ENCODE measurements at places on chromosomes 16 and 17.

DNA sequence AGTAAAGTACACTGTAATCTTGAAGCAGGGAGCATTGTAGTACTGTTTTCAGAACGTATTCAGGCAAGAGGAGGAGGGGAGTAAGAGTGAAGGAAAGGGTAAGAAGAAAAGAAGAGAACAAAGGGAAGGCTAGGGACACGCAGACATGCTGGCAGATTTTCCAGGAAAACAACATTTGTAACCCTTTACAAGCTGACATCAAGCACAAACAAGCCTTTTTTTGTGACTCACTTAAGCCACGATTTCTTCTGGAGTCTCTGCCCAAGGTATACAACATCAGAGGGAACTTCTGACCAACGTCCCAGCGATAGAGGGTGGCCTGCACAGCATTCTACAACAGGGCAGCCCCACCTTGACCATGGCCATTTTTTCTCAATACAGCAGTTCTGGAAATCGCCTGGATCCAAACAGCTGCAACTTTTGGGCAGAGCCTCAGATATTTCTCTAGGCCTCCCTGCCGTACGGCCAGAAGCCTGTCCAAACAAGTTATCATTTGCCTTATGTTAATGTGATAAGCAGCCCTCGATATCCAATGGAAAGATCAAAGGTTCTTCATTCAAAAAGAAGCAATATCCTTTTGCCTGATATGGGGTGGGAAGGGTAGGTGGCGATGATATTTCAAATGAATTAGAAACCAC lies 247.3 kb downstream of the ZFHX3 start:
- DNase-seq, result no peak

GRCh38 chr17:62933501-62934385 lies 32.3 kb upstream of the TANC2 start:
- DNase-seq, result no peak

DNA sequence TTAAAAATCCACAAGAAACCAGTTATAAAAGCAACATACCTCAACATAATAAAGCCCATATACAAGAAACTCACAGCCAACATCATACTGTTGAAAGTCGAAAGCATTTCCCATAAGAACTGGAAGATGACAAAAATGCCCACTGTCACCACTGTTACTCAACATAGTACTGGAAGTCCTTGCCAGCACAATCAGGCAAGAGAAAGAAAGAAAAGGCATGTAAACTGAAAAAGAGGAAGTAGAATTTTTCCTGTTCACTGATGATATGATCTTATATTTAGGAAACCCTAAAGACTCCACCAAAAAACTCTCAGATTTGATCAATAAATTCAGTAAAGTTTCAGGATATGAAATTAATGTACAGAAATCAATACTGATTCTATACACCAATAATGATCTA lies 45.1 kb downstream of the AHSP start:
- DNase-seq, result no peak

DNA sequence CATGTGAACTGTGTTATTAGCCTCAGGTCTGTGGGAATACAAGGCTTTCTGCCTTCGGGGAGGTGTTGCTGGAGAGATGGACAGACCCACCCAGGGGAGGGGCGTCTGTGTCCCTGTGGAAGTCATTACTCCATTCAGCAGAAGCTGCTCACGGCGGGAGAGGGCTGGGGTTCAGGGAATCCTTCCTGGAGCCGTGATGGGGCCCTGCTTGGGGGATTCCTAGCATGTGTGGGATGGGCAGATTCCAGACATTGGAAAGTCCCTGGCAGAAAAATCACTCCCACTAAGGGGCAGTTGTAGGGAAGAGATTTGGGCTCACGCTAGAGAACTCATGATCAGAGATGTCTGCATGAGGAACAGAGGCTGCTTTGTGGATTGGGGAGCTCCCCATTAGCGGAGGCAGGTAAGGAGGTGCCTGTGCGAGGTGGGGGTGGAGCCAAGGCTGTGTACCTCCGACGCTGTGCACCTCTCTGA lies 56.3 kb upstream of the IL34 start:
- DNase-seq, result no peak

DNA sequence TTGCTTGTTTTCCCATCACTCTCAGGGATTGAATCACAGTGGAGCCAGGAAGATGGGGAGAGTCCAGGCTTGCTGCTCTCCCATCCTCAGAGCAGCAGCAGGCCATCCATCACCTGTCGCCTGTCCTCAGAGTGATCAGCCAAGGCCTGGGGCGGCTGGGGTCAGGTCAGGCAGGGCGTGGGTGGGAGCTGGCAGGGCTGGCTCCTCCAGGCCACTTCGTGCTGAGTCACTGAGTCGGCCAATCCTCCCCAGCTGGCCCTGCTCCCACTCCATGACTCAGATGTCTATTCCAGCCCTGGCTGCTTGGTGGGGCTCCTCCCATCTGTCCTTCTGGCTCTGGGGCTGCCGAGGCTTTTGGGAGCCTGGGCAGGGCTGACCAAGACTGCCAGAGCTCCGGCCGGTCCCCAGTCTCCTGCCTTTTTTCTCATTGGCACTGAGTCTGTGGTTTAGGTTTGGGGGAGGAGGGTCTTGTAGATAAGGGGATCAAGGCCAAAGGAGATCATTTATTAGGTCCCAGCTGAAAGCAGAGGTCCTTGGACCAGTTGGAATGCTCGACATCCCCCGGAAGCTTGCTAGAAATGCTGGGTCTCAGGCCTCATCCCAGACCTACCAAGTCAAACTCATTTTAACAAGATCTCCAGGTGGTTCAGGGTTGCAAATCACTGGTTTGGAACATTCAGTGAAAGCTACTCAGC lies 72.7 kb downstream of the ABCC1 start:
- no peak for DNase-seq

- DNase-seq, result no peak
Observed at GRCh38 chr17:42849451-42850181, 1.4 kb upstream of the AOC3 start.

GRCh38 chr16:84973236-84973635 lies 38.1 kb downstream of the ZDHHC7 start:
- DNase-seq, result no peak

DNA sequence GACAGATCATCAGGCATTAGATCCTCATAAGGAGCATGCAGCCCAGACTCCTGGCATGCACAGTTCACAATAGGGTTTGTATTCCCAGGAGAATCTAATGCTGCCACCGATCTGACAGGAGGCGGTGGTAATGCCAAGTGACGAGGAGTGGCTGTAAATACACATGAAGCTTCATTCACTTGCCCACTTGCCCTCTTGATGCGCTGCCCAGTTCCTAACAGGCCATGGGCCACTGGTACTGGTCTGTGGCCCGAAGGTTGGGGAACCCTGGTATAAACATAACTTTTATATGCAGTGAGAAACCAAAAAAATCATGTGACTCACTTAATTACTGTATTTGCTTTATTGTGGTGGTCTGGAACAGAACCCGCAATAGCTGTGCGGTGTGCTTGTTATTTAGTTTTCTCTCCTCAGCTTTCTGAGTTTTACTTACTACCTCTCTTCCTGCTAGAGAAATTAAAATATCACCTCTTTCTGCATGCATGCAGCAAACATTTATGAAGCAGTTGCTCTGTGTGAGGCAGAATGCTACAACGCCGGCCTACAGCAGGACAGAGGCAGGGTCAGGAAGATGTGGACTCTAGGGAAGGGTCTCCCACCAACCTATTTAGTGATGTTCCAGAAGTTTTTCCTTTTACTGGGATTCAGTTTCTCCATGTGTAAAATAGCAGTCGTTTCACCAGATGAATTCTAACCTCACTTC lies 151.3 kb downstream of the MAF start:
- no peak for DNase-seq

DNA sequence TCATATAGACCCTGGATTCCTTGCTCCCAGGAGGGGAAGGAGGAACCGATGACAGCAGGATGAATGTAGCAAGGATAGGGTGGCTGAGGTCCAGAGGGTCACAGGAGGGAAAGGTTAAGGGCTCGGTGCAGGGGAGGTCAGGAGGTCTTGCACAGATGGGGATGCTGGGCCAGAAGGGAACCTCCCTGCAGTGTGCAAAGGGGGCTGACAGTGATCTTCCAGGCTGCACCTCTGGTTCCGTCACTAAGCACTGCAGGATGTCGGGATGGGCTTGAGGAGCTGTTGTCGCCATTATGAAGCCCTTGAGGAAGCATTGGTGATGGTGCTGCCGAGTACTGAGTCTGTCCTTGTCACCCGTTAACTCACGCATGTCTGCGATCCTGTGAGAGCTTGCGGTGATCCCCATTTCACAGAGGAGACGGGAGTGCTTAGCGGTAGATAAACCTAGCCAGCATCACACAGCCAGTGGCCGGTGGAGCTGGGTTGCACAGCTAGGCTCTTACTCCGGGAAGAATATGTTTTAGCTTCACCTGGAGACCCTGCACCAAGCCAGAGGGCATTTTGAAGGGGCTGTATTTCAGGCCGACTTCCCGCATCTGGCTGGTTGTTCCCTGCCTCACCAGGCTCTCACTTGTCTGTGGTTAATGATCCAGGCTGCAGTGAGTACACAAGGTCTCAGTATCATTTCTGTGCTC lies 120.4 kb downstream of the SNX29 start:
- no peak for DNase-seq

DNA sequence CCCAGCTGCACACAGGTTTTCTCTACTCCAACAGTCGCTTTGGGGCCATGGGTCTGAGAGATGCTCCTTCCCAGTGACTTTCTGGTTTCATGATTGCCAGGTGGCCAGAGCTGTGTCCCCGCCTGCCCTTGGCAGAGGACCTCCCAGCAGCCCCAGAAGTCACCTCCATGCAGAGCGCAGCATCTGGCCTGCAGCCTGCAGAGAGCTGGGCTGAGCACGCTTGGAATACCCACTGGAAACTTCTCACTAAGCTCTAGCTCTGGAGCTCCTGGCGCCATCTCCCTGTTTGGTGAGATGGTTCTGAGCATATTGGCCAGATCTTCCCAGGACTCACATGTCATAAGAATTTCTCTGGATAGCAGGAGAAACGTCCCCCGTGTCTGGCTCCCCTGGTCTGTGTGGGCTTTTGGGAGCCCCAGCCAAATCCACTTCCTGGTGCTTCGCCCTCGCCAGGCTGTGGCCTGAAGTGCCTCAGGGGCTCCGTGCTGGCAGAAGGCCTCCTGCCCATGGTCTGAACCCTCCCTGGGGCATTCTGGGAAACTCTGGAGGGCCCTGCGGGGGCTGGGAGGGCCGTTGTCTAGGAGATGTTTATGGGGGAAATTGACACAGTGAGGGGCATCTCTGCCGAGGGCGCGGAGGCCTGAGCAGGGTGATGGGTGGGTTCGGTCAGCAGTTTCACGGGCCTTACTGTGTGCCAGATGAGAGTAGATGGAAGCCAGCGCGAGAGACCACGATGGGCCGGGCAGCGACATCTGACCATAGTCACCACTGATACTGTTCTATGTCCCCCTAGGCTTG lies 73.2 kb upstream of the CIBAR2 start:
- DNase-seq, result no peak

DNA sequence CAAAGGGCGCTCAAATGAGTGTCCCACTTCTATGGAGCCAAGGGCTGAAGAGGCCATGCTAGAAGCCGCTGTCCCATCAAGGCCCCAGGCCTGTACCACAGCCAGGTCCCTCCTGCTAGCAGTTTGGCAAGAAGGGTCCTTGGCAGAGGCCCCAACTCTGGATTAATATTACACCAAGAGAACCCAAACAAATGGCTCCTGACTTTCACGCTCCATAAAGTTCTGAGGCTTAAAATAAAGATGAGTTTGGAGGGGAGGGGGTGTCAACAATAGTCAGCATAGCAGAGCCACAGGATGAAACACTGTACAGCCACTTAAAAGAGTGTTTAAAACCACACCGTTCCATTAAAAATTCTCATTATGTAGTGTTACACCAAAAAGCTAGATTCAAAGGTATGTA lies 30.5 kb downstream of the CUEDC1 start:
- DNase-seq, result no peak

DNA sequence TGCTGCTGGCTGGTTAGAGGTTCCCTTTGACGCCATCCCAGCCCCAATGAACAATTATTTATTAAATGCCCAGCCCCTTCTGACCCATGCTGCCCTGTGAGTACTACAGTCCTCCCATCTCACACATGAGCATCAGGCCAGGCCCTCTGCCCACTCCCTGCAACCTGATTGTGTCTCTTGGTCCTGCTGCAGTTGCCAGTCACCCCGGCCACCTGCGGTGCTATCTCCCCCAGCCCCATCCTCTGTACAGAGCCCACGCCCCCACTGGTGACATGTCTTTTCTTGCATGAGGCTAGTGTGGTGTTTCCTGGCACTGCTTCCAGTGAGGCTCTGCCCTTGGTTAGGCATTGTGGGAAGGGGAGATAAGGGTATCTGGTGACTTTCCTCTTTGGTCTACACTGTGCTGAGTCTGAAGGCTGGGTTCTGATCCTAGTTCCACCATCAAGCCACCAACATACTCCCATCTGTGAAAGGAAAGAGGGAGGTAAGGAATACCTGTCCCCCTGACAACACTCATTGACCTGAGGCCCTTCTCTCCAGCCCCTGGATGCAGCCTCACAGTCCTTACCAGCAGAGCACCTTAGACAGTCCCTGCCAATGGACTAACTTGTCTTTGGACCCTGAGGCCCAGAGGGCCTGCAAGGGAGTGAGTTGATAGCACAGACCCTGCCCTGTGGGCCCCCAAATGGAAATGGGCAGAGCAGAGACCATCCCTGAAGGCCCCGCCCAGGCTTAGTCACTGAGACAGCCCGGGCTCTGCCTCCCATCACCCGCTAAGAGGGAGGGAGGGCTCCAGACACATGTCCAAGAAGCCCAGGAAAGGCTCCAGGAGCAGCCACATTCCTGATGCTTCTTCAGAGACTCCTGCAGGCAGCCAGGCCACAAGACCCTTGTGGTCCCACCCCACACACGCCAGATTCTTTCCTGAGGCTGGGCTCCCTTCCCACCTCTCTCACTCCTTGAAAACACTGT lies 11.3 kb downstream of the CX3CL1 start:
- DNase-seq, result no peak

- no peak for DNase-seq
Observed at GRCh38 chr17:34716291-34716690, 136.9 kb downstream of the TMEM132E start.

- DNase-seq, result no peak
Observed at GRCh38 chr16:84020353-84020752, 22.2 kb downstream of the SLC38A8 start.

DNA sequence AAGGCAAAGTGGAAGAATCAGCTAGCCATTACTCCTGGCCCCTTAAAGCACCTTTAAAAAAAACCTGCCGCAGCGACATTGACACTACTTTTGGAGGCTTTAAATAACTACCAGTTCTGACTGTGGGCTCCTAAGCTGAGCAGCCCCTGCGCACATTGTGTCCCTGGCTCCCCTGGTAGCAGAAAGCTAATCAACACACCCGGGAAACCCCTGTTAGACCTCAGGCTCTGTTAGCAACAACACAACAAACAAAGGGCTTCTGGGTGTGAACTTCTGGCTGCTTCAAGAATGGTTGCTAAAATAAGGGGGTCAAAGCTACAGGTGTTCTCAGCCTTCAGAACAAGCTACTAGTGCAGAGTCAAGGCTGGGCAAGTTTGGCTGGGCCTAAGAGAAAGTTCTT lies 83.6 kb downstream of the TMEM100 start:
- no peak for DNase-seq

DNA sequence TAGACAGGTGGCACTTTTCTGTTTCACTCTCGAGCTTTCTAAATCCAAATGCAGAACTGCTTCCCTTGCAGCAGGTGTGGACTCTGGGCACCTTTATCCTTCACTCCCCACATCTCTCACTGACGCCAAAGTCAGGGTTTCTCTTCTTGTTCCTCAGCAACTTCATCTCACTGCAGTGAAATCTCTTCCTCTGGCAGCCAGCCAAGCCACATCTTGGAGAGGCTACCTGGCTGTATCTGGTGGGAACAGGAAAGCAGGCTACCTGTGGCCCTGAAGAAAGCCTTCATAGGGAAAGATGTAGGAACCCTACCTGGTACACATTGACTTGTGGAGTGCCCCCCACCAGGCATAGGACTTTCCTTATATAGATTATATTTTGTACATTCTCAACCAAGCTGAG lies 159.1 kb downstream of the UTP18 start:
- no peak for DNase-seq

Measured in stimulated activated CD4-positive, alpha-beta T cell treated with anti-CD3 and anti-CD28 coated beads, Interleukin-4, amount 100 ng/mL, for 48 hours (primary cell).